ENCODE measurements at places on chromosomes 16 and 17.

DNA sequence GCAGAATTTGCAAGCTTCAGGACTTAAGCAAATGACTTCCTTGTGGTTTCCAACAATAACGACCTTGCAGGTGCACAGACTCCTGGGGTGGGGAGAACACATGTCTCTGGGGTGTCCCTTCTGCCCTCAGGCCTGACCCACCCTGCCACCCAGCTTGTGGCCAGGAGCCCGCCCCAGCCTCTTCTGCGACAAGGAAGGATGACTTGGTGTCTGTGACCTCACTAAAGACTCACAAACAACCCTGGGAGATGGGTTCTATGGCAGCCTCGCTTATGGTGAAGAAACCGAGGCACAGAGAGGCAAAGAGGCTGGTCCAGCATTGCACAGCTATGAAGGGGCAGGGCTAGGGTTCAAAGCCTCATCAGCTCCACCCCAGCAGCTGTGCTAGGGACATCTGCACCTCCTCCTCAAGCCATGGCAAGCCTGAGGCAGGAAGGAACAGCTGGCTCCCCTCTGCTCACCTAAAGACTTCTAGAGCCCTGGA lies 2.6 kb downstream of the ATP2A3 start:
- peak; percentile 99 for DNase-seq

GRCh38 chr16:1082266-1082951 lies 9.9 kb downstream of the SSTR5 start:
- DNase-seq, result no peak

- no peak for DNase-seq
These were observed 7.1 kb upstream of the NFATC3 start for GRCh38 chr16:68077866-68078700.

DNA sequence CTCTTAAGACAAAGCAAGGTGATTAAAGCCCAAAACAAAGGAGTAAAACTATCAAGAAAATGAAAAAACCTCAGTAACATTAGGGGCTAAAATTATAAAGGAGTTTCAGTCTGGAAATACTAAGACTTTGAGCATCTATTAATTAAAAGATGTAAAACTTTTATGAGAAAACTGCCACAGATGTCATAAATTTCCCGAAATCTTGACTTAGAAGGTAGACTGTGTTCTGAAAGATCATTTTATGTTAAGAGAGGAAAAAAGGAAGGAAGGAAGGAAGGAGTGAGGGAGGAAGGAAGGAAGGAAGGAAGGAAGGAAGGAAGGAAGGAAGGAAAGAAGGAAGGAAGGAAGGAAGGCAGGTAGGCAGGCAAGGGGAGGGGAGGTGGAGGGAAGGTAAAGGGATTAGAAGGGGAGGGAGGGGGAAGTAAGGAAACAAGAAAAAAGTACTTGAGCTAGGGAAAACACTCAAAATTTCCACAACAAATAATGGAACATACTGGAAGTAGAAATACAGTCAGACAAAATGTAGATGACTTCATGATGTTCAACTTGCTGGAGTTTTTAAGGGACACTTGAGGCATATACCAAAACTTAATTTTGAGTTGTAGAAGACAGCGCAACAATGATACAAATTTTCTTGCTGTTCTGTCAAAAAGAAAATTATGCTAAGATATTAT lies 2.0 kb downstream of the KRTAP4-5 start:
- DNase-seq, result no peak

DNA sequence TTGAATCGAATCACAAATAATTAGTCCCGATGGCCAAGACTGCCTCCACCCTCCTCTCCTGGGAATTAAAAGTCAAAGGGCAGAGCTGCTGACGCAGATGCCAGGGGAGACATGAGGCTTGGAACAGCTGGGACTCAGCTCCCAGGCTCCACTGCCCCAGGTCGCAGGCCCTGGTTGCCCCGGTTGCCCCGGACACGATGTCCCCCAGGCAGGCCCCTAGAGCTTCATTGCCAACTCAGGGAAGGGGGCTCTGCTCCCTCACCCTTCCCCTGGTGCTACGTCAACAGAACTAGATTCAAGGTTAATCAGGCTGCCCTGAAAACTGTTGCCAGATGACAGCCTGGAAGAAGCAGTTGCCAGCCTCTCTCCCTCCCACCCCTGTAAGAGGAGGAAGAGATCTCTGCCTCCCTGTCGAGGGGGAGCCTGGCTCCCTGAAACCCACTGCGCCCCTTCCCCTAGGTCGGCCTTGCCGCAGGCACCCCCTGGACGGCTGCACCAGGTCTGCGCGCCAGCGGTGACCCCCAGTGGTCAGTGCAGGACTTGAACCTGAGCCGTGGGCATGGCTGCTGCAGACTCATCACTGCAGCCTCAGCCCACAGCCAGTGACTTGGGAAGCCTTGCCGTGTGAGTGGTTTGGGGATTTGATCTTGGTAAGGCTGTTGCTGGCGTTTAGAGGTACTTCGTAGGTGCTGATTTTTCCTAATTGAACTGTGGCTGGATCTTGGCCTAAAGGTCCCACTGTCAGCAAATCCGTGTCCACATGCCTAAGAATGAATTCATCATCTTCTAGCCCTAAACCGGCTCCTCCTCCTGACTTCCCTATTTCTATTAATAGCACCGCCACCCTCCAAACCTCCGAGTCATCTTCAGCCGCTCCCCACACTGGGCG lies 84.1 kb upstream of the TOB1 start:
- no peak for DNase-seq

DNA sequence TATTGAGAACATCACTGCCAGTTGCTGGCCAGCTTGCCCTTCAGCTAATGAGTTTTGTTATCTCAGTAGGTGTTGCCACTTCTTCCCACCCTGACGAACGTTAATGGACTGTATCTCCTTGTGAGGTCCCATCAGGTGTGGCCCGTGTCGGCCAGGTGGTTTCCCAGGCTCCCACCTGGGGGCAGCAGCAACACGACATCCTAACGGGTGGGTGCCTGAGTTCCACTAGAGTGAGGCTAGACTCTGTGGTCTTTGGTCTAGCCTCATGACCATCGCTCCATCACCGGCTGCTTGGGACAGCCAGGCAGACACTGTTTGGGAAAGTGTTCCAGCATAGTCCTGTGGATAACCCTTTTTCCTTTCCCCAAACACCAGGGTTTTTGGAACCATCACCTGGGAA lies 45.6 kb upstream of the LCMT1 start:
- DNase-seq, result no peak

GRCh38 chr17:36808180-36808661 lies 129.1 kb upstream of the LHX1 start:
- no peak for DNase-seq

DNA sequence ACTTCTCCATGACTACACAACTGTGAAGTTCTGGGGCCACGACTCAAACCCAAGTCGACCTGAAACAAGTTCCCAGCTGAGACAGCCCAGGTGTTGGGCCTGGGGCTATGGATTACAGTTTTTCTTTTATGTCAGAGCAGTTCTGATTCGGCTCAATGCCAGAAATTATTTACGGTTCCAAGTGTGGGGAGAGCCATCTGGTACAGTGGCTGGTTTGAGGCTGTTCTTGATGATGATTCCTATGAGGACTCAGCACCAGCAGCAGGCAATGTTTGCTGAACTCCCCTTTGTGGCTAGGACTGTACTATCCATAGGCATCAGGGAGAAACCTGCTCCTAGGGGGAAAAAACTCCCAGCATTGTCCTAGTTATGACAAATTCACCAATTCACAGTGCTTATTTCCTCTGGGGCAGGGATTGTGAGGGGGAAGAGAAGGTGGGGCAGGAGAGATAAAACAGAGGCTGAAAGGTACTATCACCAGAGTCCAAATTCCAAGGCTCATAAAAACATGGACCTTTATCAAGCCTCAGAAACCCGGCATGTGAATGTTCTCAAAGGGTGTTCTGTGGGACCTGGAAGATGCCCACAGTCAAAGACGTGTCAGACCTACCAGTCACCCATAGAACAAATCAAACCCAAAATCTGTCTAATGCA lies 18.2 kb upstream of the CMTM4 start:
- no peak for DNase-seq

DNA sequence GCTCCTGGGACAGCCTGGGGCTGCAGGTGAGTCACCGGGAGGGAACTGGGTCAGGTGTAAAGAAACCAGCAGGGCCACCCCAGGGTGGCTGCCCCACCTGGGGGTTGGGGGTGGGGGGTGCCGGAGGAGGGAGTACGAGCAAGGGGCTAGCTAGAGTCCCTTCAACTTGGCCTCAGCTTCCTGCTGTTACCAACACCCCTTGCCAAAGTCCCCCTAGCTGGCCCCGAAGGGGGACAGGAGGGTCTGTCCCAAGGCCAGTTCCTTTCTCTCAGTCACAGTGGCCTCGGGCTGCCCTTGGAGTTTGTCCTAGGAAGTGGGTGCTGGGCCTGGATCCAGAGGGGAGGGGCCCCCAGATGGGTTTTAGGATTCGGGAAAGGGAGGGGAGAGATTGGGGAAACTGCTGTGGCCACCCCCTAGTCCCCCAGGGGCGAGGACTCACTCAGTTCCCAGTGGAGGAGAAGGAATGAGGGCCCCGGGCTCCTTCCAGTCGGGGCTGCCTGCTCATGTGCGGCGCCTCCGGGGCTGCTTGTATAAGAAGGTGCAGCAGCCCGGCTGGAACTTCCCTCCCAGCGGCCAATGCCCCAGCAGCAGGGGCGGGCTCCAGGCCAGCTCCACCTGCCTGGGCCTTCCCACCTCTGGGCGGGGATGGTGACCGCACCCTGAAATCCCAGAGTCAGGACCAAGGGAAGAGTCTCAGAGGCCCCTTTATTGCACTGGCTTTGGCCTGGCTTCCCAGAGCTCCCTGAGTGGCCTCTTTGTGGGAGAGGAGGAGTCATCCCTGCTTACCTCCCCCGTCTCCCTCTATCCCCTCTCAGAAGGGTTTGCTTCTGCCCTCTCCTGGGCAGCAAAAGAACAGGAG lies 7.3 kb downstream of the ARHGAP27 start:
- no peak for DNase-seq

- no peak for DNase-seq
These were observed 2.7 kb upstream of the ALDH3A1 start for GRCh38 chr17:19750835-19751234.

GRCh38 chr16:81817789-81818567 lies 38.9 kb downstream of the PLCG2 start:
- no peak for DNase-seq

GRCh38 chr17:48427598-48427997 lies 2.4 kb downstream of the SKAP1 start:
- DNase-seq, result peak; percentile 85

DNA sequence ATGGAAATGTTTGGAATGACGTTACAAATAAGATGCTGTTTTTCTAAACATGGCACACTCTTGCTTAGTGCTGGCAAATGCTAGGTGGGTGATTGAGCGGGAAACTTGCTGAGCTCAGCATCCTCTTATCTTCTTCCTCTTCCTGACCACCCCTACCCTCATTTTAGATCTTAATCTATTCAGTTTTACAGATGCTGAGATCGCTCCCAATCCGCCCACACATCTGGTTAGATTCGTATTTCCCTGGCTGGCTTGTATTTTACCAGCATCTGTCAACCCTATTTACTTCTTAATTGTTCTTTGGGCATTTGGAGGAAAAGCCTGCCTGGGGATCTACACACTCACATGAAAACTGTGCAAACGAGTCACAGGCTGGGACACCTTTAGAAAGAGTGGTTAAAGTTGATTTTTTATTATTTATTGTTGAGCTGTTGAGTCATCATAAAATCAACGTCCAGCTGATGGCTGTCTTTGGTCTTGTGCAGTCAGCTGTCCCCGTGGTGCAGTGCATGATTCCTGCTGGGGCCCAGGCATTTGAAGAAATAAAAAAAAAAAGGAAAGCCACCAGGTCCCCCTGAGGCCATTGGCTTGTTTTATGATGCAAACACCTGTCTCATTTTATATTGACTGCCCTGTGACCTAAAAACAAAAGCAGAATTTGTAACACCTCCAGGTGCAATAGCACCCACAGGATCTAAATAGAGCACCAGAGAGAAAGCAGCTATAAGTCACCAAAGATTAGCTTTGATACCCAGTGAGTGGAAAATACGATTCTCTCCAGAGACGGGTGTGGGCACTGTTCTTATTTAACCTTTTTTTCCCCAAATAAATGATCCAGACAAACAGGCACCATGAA lies 258.6 kb downstream of the HS3ST3B1 start:
- no peak for DNase-seq

DNA sequence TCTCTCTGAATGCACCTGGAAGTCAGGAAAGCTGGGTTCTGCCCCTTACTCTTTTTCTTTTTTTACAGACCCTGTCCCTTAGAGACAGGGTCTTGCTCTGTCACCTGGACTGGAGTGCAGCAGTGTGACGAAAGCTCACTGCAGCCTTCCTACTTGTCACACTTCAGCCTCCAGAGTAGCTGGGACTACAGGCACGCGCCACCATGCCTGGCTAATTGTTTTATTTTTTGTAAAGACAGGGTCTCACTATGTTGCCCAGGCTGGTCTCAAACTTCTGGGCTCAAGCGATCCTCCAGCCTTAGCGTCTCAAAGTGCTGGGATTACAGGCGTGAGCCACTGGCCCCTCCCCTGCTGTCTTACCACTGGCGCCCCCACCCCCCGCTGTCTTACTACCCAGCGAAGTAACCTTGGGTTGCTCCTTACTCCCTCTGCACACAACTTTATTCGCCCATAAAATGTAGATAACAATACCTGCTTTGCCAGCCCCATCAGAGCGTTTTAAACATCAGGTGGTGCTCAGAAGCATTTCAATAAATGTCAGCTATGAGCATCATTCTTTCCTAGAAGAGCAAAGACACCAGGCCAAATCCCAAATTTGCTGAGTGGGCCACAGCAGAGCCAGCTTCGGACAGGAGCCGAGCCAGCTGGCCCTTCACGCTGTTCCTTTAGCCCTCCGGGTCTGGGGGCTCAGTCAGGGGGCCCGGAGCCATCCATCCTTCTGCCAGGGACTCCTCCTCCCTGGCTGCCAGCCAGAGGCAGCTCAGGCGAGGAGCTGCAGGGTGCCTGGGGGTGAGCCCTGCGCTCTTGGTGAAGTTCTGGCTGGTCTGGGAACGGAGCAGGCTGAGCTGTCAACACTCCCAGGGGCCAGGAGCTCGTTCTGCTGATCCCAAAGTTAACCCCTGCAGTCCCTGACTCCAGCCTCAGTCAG lies 24.4 kb downstream of the SRL start:
- DNase-seq, result no peak

GRCh38 chr17:83053021-83053681 lies 26.3 kb upstream of the METRNL start:
- no peak for DNase-seq

GRCh38 chr17:58491510-58492045 lies 3.4 kb upstream of the HSF5 start:
- DNase-seq, result no peak

DNA sequence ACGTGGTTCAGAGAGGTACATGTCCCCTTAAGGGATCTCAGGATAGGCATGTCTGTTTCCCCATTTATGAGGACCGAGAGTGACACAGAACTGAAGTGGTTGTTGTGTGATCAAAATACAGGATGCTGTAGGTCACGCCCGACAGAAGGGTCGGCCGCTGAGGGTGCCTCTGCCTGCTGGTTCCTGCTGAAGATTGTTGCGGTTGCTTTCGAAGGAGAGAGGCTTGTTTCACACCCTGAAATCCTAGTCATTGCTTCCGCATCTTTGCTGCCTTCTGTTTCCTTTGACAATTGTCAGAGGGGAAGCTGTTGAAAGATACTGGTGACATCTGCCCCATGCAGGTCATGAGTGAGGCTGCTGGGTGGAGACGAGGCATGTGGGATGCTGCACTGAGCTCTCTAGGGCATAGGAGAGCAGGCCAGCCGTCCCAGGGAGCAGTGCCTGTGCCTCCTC lies 3.8 kb upstream of the NAT9 start:
- DNase-seq, result peak; percentile 96

- DNase-seq, result no peak
These were observed 13.1 kb upstream of the SEZ6 start for GRCh38 chr17:29018788-29019474.
